ENCODE measurements at places on chromosomes 3 and 15.

- DNase-seq = no peak
These were observed 9.1 kb downstream of the CIDEC start for GRCh38 chr3:9870978-9871377.

- DNase-seq = no peak
These were observed 74.5 kb upstream of the BLM start for GRCh38 chr15:90642464-90643300.

- DNase-seq = no peak
These were observed 193.4 kb downstream of the SUCLG2 start for GRCh38 chr3:67460841-67461510.

GRCh38 chr15:73680549-73680948, 3.6 kb upstream of the CD276 start:
- no peak for DNase-seq

DNA sequence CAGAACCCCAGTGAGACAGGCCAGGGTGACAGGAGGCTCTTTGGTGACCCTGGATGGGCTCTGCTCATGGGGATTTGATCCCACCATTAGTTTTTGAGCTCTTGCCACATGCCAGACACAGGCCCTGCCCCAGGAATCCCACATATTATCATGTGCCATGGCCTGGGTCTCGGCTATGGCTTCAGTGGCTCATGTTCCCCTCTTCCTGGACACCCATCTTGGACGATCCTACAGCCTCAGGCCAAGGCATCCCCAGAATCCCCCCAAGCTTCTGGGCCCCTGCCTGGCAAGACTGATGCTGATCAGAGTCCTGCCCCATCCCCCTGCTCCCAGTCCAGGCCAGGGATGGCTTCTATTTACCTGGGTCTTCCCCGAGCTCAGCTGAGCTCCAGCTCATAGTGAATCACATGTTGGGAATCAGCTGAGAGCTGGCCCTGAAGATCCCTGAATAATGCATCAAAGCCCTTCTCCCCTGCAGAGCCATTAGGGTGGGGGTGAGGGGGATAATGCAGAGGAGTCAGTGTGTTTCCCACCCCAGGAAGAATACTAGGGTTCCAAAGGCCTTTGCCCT, 50.9 kb upstream of the CHRNB4 start:
- no peak for DNase-seq

DNA sequence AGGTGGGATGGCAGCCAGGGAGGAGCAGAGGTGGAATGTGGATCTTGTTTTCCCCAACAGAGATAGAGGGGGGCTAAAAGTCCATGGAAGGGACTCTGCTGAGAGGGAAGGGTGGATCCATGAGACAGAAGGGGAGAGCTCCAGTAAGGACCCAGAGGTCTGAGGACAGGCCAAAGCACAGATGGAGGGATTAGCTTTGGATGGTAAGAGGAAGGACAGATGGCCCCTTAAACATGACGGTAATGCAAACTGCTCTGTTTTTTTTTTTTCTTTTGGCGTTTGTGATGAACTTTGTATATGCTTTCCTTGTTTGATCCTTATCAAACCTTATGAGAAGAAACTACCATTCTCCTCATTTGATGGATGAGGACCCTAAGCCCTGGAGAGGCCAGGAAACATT, 96.2 kb downstream of the IGF1R start:
- DNase-seq = no peak

DNA sequence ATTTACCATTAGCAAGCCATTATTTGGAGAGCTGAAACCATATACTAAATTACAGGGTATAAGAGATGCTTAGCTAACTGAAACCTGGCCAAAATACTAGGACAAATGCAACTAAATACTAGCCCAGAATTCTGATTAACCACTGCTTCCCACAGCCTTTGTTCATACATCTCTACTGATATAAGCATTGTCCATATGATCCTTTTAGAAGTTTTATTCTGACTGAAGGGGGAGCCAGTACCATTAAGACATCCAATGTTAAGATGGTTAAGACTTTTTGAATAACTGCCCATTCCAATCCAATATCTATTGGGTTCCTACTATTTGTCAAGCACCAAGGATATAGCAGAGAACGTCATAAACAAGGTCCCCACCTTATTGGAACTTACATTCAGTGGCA, 421.3 kb downstream of the FOXP1 start:
- no peak for DNase-seq

DNA sequence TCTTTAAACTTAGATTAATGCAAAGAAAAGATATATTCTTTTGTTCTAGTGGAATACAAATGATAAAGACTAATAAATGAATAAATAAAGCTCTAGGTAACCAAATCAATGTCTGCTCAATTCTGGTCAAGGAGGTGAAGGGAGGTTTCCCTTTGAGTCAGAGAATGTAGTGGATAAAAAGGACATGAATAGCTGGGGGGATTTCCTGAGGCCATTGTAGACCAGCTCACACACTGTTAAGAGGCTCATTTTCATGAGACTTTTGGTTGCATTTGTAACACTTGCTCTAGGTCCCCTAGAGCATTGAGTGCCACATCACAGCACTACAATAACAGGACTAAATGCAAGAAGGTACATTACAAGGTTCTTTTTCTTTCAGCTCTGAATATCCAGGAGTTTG, 170.7 kb downstream of the TIGIT start:
- no peak for DNase-seq

GRCh38 chr3:152291649-152292066, 22.9 kb downstream of the MBNL1 start:
- DNase-seq = no peak

DNA sequence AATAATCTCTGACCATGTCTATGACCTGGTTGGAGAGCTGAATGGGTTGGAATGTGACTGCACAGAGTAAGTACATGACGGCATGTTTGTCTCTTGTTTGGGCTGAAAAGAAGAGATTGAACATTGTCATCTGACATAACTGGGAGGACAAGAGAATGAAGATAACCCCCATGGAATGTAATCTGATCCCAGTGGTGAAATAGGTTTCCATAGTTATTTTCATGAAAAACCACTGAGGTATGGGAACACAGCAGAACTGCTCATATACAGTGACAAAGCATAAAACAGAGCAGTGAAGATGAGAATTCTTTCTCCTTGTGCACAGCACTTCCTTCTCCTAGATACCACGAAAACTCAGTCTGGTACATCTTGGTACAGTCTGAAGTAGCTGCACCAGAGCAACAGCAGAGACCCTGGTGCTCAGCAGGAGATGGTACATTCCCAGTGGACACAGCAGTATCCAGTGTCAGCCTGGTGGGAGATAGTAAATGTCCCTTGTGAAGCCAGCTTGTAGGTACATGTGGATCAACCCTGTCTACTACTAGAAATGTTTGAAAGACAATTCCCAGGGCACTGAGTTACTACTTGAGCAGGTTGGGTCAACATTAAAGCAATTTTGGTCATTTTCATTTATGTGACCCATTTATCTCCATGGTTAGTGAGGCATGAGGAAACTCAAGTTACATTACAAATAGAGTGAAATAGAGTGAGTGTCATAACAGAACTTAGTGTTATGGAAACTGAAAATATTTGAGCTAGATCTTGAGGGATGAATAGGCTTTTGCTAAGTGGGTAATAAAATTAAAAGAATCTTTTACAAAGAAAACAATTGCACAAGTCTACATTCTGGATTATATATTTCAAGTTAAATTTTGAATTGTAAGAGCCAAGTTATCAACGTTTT, 178.3 kb downstream of the SUCNR1 start:
- DNase-seq = no peak

- DNase-seq = no peak
These were observed 65.5 kb downstream of the SSUH2 start for GRCh38 chr3:8579096-8579495.

- no peak for DNase-seq
These were observed 17.2 kb downstream of the NXPE3 start for GRCh38 chr3:101796077-101796680.

- no peak for DNase-seq
These were observed 70.6 kb upstream of the SLC6A11 start for GRCh38 chr3:10745392-10745791.

DNA sequence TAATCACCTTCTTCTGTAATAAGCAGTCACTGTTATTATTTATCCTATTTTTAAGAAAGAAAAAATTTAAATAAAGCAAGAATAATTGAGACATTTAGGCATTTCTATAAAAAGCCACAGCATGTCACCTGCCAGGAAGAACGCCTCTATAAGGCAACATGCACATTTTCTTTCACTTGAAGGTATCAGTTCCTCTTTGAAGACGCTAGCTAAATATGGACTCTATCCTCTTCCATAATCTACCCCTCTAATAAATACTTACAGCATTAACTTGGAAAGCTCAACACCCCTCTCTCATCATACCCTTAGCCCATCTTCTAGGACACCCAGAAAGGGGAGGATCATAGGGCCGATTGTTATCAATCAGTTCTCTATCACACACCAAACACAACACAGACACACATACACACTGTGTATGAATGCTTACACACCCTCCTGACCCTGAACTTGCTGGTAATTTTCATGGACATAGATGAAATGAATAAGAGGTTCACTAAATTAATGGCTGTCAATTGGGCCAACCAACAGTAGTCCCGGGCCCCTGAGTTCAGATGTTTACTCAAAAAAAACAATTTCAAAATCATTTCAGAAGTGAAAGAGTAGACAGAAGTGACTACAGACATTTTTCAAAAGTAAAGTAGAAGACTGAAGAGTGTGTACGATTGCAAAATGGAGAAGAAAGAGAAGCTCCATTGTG, 102.5 kb downstream of the ZMAT3 start:
- no peak for DNase-seq

DNA sequence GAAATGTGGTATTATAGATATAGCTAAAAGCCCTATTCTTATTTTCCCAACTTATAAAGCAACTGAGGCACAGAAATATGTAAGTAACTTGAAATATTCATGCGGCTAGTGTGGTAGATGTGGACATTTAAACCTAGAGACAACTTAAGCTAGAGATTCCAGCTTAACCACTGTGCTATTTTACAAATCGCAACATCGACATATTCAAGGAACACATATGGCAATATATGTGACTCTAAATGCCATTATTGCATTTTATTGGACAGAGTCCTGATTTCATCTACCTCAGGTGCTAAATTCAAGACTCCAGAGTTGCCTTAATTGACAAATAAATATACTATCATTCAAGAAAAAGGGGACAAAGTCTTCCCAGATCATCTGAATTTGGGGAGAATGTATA, 442.3 kb downstream of the NLGN1 start:
- DNase-seq = no peak

DNA sequence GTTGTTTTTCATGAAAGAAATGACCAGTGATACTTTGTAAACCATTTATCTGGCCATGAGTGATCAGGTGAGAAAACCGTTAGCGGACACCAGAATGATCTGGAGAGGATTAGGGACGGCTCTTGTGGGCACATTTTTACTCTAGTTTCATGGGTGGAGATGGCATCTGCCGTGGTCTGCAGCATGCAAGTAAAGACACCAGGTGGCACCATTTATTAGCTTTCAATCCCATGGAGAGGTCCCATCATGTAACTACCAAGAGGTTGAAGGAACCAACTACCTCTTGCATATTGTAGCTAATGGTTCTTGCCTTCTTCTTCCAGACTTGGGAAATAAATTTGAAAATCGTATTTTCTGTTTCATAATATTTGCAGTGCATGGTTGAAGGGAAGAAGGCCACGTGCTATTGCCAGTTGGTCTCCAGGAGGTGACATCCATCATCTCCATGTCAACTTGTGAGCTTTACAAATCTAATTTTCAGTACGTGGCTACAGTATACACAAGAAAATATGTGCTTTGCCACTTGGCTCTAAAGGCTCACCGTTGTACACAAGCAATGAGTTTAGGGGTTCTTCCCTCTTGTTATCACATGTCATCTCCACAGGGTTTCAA, 1.5 kb upstream of the MAPKBP1 start:
- no peak for DNase-seq

DNA sequence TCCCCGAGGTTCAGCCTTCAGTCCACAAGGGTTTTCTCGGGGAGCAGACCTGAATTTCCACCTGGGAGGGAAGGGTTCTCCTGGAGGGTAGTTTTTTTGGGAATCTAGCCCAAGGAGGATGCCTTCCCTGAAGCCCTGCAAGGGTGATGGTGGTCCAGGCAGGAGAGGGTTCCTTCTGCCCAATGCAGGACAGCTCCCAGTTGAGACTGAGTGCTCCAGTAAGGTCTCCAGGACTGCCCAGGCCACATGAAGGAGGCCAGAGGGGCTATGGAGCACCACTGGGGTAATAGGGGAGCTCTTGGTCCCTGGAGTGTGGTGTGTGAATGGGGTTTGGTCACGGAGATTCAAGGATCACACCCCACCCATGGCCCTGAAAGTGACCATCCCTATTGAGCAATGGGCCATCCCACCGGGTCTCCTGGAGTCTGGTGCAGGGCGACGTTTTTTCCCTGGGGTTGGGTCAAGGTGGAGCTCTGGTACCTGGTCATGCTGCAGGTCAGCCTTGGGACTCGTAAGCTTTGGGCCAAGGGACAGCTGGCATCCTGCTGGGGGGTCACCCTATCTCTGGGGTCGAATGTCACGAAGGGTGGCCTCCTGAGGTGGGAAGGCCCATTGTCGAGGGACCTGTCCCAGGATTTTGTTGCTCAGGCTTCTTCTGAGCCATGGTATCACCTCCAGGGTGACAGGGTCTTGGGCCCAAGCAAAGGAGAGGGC, 196.5 kb downstream of the UBE3A start:
- DNase-seq = no peak

DNA sequence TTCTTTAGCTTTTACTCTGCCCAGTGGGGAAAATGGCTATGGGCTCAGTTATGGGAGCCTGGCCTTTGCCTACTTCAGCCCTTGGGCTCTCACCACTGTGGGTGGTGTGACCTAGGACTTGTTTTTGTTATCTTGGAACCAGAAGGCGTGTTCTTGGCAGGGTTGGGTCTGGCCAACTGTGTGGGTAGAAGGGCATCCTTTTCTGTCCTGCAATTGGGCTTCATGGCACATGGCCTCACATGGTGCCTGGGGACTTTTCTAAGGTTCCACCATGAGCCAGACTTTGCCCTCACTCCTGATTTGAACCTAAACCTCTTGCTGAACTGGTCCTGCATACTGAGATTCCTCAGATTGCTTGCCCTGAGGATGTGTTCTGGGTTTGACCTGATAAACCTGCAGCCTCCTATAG, 1.7 kb downstream of the GLYCTK start:
- no peak for DNase-seq

DNA sequence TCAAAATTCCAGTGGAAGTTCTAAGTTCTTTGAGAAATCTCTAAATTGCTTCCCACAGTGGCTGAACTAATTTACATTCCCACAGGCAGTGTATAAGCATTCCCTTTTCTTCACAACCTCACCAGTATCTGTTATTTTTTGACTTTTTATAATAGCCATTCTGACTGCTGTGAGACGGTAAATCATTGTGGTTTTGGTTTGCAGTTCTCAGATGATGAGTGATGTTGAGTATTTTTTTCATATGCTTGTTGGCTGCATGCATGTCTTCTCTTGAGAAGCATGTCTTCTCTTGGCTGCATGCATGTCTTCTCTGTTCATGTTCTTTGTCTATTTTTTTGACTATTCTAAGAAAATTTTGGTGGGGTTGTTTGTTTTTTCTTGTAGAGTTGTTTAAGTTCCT, 499.6 kb upstream of the CCDC54 start:
- DNase-seq = no peak

DNA sequence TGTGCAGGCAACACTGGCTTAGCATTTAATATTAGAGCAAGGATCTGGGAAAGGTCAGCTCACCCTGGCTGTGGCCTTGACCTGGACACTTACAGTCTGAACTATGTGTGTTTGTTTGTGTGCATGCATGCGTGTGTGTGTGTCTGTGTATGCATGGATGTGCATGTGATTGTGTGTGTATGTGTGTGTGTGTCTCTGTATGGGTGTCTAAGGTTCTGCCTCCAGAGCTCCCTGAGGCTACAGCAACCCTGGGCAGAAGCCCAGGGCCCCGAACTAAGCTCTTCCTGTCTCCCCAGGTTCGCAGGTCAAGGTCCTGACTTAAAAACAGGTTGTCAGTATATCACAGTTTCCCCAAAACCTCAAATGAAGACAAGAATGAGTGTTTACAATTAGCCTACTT, 51.3 kb downstream of the SUSD5 start:
- DNase-seq = no peak
